ENCODE measurements at places on chromosomes 6 and 20.

DNA sequence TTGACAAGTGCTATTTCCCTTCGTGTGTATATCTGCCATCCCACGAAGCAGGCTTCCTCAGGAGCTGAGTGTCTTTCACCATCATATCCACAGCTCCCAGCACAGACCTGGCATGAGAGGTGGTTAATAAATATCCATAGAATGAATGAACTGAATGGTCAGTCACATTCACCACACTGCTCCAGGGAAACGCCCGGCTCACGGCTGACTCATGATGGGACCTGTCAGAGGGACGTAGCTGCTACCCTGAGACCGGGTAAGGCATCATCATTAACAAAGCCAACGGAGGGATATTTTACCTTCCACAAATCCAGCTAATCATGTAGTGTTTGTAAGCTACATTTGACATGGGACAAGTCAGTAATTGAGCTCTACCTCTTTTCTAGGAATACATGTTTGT is 12.5 kb downstream of the AGPAT4 start:
- no peak for DNase-seq

DNA sequence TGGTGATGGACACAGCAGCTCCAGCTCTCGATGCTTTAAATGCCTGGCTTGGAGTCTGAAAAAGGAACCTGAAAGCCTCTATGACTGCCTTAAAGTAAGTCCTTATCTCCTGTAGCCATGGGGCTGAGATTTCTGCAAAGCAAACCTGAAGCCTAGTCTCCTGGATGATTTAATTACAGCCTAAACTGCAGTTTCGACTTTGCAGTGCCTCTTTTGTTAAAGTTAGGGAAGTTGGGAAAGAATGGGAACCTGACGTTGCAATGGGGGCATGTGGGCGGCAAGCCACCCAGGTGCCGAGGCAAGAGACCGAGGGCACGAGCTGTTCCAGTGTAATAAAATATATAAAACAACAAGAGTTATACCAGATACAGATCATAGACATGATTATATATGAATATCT is 11.7 kb upstream of the TCFL5 start:
- DNase-seq, result no peak

DNA sequence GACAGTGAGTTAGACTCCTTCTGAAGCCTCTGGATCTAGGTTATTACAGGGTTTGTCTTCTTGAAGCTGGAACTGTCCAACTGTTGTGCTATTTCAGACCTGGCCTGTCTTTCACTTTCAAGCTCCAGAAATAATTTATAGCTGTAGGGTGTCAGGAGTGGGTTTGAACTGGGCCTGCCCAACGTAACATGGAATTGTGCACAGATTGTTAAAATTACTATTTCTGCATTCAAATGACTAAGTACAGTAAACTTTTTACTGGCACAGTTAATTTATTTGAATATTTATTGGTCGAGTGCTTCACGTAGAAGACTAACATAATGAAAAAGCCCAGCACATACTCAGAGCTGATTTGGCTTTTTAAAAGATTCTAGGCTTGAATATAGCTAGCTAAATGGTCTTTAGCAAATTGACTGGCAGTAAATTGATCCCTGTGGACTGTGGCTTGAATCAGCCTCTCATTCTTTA is 74.3 kb downstream of the ARID1B start:
- no peak for DNase-seq

GRCh38 chr20:60219984-60220562 is 261.9 kb downstream of the CDH26 start:
- DNase-seq, result no peak

GRCh38 chr20:58889798-58890517 is 37.4 kb downstream of the GNAS start:
- peak; percentile 19 for DNase-seq

DNA sequence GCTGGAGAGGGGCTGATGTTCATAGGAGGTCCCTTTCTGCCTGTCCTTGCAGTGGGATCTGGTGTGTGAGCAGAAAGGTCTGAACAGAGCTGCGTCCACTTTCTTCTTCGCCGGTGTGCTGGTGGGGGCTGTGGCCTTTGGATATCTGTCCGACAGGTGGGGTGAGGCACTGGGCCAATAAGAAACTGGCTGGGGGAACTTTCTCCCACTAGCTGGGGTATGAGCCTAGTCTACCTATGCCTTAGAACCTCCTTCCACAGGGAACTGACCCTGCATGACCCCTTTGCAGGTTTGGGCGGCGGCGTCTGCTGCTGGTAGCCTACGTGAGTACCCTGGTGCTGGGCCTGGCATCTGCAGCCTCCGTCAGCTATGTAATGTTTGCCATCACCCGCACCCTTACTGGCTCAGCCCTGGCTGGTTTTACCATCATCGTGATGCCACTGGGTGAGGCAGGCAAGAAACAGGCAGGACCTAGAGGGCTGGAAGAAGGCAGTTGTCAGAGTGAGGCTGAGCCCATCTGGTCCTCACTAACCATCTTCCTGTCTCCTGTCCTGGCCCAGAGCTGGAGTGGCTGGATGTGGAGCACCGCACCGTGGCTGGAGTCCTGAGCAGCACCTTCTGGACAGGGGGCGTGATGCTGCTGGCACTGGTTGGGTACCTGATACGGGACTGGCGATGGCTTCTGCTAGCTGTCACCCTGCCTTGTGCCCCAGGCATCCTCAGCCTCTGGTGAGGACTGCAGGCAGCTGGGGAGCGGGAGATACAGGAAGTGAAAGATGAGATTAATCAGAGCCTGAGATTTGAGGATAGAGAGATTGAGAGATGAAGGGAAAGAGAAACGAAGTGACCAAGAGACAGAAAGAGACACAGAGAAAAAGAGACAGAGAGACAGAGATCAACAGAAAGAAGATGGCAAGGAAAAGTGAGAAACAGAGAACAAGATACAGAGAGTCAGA is 1.6 kb downstream of the SLC22A7 start:
- DNase-seq, result no peak

GRCh38 chr6:139154881-139155547 is 20.1 kb downstream of the HECA start:
- DNase-seq, result no peak

DNA sequence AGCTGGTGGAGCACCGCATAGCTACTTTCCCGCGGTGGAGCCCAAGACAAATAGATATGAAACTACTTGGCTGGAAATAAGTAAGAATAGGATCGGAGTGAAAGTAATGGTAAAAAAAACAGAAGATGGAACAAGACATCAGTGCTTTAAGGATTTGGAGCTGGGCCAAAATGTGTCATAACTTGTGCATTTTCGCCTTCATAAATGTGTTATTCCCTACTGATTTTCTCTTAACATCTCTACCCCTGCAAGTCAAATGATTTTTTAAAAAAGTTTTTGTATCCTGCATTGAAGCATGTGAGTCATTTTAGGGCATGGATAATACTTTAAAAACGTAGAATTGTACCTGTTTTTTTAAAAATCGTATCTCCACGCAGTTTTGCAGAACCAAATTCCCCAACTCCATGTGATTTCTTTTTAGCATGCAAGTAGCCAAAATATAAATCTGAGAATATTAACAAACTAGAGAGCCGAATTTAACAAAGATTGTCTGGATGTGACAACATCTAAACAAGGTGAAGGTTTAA is 882 bp upstream of the FAM184A start:
- no peak for DNase-seq

- DNase-seq, result no peak
Measured at GRCh38 chr20:57966620-57967019, 256.8 kb upstream of the PMEPA1 start.

- peak; percentile 47 for DNase-seq
Measured at GRCh38 chr6:57221191-57221935, 744 bp downstream of the RAB23 start.

GRCh38 chr6:43718387-43719105 is 31.0 kb upstream of the MRPS18A start:
- DNase-seq, result no peak

DNA sequence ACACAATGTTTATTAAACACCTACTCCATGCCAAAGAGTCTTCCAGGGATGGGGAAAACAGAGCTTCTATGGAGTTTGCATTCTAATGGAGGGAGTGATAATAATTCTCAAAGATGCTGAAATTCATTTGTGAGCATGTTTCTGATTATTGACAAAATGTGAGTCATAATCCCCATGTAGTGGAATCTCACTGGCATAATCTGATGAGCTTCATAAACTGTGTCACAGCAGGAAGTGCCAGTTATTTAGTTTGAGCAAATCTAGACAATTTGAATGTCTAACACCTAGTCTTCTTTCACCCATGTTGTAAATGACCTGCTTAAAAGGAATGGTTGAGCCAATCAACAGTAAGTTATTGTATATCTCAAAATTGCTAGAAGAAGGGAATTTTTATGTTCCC is 95.1 kb downstream of the KCNQ5 start:
- DNase-seq, result no peak

GRCh38 chr6:84652356-84653026 is 111.9 kb downstream of the TBX18 start:
- DNase-seq, result no peak

GRCh38 chr6:5308066-5308465 is 46.8 kb downstream of the FARS2 start:
- no peak for DNase-seq

GRCh38 chr6:38336922-38337321 is 302.8 kb downstream of the BTBD9 start:
- DNase-seq, result no peak

Measured in stimulated activated CD4-positive, alpha-beta T cell treated with anti-CD3 and anti-CD28 coated beads, Interleukin-2, amount 100 ng/mL, for 24 hours (primary cell).